NCI-H1092 treated with DMSO at 0.1 percent for 48 hours (cell line): ENCODE measurements at places on chromosomes 11 and 22.

- peak; percentile 46 for DNase-seq
These were observed 668 bp downstream of the MADD start for GRCh38 chr11:47270331-47271271.

DNA sequence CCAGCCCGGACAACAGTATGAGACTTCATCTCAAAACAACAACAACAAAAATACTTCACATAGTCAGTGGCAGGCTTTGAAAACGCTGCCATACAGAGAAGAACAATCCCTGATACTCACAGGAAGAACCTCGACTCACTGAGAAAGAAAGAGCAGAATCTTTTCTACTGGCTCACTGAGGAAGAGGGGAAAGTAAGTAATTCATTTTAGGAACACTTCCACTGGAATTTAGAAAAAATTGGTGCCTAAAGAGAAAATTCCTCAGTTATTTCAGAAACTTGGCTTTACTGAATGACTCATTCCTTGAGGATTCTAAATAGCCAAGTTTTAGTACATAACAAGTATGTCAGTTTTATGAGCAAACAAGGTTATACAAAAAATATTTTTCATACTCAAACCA lies 12.3 kb downstream of the NARS2 start:
- DNase-seq: no peak

DNA sequence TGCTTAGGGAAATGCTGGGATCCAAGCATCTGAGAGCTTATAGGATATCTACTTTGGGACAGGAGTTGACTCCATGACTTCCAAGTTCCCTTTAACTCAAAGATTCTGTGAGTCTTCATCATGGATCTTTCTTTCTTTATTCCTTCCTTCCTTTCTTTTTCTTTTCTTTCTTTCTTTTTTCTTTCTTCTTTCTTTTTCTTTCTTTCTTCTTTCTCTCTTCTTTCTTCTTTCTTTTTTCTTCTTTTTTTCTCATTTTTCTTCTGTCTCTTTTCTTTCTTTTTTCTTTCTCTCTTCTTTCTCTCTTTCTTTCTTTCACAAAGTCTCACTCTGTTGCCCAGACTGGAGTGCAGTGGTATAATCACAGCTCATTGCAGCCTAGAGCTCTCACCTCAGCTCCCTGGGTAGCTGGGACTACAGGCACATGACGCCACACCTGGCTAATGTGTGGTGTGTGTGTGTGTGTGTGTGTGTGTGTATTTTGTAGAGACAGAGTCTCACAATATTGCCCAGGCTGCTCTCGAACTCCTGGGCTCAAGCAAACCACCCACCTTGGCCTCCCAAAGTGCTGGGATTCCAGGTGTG lies 5.4 kb upstream of the MICAL3 start:
- no peak for DNase-seq

DNA sequence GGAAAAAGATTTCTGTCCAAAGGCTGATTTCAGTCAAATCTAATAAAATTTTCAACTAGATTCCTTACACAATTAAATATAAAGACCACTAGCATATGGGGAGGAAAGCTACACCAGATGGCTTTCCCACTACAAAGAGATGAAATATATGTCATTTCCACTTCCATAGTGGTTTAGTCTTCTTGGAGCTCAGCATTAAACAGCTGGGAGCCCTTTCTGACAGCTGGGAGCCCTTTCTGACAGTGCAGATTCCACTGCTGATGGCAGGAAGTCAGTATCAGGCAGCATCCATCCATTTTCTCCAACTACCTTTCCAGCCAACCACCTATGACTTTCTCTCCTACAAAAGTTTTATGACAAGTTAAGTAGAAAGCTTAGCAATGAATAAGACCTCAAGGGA lies 177.9 kb downstream of the RRAS2 start:
- no peak for DNase-seq

GRCh38 chr11:125398994-125399640 lies 96.9 kb downstream of the FEZ1 start:
- DNase-seq: no peak

GRCh38 chr22:36759481-36760159 lies 16.3 kb downstream of the IFT27 start:
- DNase-seq: no peak

DNA sequence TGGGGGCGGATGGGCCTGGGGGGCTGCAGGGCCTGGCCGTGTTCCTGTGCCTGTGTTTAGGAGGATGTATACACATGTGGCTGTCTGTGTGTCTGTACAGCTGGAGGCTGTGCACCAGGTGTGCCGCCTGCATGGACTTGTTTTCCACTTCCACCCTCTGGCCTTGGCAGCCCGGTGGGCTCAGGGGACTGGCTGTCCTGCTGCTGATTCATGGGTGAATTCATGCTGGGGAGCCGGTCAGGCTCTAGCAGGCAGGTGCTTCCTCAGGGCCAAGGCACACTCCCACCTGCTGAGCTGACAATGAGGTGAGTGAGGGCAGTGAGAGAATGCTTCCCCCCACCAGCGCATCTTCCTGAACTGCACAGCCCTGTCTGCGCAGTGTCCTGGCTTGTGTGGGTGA lies 88.4 kb downstream of the CCDC81 start:
- no peak for DNase-seq

GRCh38 chr11:69882270-69882608 lies 63.0 kb upstream of the FGF3 start:
- DNase-seq: no peak

- peak; percentile 38 for DNase-seq
These were observed 728 bp downstream of the DCUN1D5 start for GRCh38 chr11:103091064-103091800.

DNA sequence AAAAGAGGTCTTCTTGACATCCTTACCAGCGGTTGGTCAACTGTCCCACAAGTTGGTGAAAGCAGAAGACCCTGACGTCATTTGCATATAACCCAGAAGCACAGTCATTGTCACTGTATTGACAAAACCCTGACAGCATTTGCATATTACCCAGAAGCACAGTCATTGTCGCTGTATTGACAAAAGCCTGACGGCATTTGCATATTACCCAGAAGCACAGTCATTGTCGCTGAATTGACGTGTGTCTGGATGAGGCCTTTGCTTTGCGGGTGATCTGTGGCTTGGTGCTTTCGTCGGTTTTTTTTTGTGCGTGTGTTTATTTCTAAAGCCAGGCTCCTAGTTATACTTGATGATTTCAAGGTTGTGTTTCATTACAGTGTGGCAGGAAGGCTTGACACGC lies 1145.2 kb downstream of the BRD1 start:
- DNase-seq: no peak

- DNase-seq: peak; percentile 90
These were observed 54.4 kb upstream of the SYN3 start for GRCh38 chr22:33112580-33112979.

GRCh38 chr11:1126491-1126926 lies 31.2 kb upstream of the MUC5AC start:
- no peak for DNase-seq

- peak; percentile 2 for DNase-seq
These were observed 8.7 kb upstream of the MS4A4E start for GRCh38 chr11:60251485-60252212.

- DNase-seq: no peak
These were observed 2.2 kb downstream of the LRFN4 start for GRCh38 chr11:66858939-66859685.

GRCh38 chr11:44058275-44058674 lies 7.8 kb upstream of the ACCS start:
- no peak for DNase-seq

- DNase-seq: peak; percentile 52
These were observed at the start of gene MTFP1 for GRCh38 chr22:30425616-30426387. Gene MTFP1 (plus strand): TSS chr22:30425768. CDS start chr22:30425880, 112 bp downstream.

DNA sequence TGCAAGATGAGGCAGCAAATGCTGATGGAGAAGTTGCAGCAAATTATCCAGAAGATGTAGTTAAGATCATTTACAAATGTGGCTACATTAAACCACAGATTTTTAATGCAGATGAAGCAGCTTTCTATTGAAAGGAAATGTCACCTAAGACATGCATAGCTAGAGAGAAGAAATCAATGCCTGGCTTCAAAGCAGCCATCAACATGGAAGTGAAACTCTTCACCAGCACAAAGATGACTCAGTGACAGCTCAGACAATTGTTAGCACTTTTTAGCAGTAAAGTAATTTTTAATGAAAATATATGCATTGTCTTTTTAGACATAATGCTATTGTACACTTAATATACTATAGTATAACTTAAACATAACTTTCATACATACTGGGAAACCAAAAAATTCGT lies 71.4 kb downstream of the FANCF start:
- no peak for DNase-seq

GRCh38 chr11:12269446-12270214 lies 107.7 kb upstream of the PARVA start:
- DNase-seq: no peak

DNA sequence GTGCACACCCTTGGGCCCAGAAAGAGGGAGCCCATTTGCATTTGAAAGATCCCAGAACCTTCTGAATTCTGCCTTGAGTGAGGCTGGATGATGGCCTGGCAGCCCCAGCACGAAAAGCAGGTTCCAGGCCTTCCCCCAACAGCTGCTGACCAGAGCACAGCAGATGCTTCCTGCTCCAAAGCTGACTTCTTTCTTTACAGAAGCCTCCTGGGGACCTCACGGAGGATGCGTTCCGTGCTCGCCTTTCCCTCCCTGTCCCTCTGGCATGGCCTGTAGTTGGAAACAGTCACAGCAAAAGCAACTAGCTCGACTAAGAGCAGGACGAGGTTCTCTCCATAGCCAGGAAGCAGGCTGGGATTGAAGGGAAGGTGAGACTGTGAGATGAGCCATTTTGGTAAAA lies 107.7 kb upstream of the B3GAT1 start:
- no peak for DNase-seq

DNA sequence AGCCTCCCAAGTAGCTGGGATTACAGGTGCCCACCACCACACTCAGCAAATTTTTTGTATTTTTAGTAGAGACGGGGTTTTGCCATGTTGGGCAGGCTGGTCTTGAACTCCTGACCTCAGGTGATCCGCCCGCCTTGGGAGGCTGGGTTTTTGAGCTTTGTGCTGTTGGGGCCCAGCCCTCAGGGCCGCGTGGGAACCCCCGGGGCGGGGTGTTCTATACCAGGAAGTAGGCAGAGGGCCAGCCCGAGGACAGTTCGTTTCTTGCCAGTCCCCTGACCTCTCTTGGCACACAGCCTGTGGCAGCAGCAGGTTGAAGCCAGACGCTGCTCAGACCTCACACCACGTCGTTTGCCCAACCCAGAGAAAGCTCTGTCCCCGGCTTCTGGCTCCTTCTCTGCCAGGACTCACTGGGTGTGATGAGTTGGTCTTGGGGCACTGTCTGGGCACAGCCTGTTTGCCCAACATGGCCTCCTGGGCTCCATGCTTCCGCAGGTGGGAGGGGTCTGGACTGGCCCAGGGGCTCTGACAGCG lies 24.9 kb upstream of the CHKA start:
- DNase-seq: peak; percentile 64

DNA sequence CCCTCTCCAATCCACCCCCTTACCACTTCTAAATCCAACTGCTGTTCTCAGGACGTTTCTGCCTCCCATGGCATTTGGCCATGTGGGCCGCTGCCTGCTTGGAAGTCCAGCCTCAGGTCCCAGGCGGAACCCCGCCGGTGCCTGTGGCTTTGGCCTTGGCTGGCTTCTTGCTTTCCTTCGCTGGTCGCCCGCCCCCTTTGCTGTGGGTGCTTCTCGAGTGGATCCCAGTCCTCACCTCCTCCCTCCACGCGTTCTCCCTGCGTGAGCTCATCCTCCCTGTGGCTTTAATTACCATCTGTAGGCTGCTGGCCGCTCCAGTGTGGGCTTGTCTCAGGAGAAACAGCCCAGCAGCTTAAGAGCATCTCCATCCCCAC lies 111.7 kb downstream of the NECTIN1 start:
- no peak for DNase-seq

DNA sequence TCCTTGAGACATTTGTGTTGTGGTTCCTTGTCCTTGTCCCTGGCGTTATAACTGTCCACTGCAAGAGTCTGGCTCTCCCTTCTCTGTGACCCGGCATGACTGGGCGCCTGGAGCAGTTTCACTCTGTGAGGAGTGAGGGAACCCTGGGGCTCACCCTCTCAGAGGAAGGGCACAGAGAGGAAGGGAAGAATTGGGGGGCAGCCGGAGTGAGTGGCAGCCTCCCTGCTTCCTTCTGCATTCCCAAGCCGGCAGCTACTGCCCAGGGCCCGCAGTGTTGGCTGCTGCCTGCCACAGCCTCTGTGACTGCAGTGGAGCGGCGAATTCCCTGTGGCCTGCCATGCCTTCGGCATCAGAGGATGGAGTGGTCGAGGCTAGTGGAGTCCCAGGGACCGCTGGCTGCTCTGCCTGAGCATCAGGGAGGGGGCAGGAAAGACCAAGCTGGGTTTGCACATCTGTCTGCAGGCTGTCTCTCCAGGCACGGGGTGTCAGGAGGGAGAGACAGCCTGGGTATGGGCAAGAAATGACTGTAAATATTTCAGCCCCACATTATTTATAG lies 23.0 kb downstream of the MYBPC3 start:
- no peak for DNase-seq

DNA sequence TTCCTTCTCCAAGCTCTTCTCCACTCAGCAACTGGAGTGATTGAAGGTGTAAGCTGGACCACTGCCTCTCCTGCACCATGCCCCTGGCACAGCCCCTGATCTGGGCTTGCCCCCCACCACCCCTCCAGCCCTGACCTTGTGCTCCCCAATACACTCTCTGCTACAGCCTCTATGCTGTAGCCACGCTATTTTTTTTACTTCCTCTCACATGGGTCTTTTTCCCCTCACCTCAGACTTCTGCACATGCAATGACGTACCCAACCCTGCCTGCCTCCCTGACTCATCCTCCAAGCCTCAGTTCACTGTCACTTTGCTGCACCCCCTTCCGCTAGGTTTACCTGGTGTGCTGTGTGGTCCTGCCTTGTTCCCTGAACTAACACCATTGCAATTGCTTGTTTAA lies 9.0 kb downstream of the CSNK2A3 start:
- DNase-seq: no peak

GRCh38 chr11:132311703-132312102 lies 941.3 kb downstream of the NTM start:
- DNase-seq: no peak

- DNase-seq: peak; percentile 75
These were observed 56.7 kb downstream of the CTSC start for GRCh38 chr11:88280673-88281316.

DNA sequence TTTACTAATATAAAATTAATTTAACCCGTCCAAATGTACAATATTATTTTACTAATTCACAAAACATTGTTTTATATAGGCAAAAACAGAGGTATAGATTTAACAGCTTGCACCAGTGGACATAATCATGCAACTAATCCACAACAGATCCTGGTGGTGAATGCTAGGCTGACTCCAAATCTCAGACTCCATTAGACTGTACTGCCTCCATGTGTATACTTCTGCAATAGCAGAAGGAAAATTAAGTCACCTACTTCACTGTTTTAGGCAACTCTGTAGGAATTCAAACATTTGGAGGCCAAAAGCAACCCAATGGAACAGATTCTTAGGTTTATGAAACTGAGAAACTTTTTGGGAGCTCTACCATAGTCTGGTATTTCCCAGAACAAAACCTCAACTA lies 30.0 kb upstream of the RAB39A start:
- DNase-seq: no peak

DNA sequence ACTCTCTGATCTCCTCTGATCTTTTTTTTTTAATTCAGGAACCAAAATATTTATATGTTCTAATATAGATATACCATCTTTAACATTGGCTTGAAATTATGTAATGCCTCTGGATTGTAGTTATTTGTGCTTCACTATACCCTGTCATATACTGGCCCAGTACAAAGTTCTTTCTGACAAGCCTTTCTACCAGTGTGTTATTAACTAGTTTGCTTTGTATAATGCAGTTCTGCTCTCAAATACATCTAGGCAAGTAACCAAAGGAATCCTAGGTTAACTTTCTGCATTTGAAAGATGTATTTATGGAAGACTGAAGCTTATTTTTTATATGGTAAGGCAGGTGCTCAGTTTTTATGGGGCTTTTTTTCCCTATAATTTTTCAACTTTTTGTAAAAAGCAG lies 36.1 kb downstream of the ARHGEF12 start:
- DNase-seq: no peak
